ENCODE measurements at places on chromosomes 16 and 17. TPM values are rescaled to one million over a fixed set of nuclear protein-coding genes. Genes with fewer than 3 reads are reported as not detected.
A peak's percentile ranks its signal among the peaks of the same experiment; 100 is the strongest.

The GLTPD2 gene
- 0.98 TPM for polyA plus RNA-seq

The PITPNM3 gene
- polyA plus RNA-seq = 5.9 TPM

The ZNF75A gene
- 30.2 TPM for polyA plus RNA-seq

GRCh38 chr17:17186551-17187505, 19.3 kb downstream of the PLD6 start:
- DNase-seq = no peak

- no peak for DNase-seq
Observed at GRCh38 chr16:88941913-88942909, 34.8 kb downstream of the CBFA2T3 start.

DNA sequence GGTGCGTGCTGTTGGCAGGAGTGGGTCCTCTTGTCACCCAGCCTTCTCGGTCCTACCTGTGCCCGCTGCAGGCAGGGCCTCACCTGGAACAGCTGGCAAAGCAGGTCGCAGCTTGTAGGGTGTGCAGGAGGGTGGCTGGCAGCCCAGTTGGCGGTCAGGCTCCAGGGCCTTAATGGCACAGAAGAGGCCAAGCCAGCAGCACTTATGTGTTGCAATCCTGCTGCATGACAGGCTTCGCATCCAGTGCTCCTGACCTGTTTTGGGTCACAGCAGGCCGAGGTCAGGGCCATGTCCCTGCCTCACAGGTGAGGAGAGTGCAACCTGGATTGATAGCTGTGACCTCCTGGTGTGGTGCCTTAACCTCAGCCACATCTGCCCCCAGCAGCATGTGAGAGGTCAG, 31.9 kb downstream of the ZC3H18 start:
- DNase-seq = no peak

DNA sequence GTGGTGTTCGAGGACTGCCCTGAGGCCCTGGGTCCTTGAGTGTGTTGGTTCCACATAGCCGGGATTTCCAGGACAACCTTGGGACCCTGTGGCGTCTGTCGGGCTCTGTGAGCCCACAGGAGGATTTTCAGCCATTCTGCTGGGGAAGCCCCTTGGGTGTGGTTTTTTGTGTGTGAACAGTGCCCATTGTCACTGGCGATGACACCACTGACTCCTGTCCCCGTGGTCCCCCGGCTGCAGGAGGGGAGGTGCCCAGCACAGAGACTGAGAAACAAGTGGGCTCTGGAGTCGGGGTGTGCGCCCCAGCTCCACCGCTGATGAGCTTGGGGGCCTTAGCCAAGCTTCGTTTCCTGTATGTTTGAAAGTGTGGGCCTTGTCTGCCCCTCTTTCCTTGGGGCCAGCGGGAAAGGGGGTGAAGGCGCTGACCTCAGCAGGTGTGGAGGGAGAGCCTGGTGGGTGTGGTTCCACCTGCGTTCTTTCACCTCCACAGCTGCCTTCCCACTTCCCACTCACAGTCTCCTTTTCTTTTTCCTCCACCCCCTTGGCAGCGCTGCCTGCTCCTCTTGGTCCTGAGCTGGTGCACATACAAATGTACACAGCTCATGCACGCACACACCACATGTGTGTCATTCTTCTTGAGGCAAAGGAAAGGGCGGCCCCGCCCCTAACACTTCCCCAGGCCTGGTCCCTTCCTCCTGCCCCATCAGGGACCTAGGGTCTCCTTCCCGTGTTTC, 16.1 kb downstream of the MGRN1 start:
- no peak for DNase-seq

DNA sequence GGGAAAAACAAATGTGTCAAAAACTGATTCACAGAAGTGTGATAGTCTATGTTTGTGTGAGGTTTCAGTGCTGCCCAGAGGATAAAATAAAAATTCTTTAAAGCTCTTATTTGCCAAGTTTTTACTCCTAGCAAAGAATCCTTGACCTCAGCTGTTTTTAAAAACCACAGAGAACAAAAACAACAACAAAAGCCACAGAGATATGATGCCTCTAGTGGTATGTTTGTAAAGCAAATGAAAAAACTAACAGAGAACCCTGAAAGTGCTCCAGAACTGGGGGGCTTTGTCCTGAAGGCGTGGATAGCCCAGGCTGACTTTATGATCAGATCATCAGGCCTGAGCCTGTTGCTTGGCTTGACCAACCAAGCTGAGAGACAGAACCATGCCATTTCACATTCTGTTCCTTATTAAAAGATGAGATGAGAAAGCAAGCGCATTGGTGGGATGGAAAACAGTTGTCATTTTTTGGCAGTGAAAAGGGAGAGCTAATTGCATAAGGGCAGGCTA, 411.0 kb downstream of the CPPED1 start:
- DNase-seq = peak; percentile 54

- no peak for DNase-seq
Observed at GRCh38 chr17:80811181-80812105, 180.2 kb upstream of the CHMP6 start.

- peak; percentile 58 for DNase-seq
Observed at GRCh38 chr16:57147381-57148221, 38.2 kb downstream of the PSME3IP1 start.

DNA sequence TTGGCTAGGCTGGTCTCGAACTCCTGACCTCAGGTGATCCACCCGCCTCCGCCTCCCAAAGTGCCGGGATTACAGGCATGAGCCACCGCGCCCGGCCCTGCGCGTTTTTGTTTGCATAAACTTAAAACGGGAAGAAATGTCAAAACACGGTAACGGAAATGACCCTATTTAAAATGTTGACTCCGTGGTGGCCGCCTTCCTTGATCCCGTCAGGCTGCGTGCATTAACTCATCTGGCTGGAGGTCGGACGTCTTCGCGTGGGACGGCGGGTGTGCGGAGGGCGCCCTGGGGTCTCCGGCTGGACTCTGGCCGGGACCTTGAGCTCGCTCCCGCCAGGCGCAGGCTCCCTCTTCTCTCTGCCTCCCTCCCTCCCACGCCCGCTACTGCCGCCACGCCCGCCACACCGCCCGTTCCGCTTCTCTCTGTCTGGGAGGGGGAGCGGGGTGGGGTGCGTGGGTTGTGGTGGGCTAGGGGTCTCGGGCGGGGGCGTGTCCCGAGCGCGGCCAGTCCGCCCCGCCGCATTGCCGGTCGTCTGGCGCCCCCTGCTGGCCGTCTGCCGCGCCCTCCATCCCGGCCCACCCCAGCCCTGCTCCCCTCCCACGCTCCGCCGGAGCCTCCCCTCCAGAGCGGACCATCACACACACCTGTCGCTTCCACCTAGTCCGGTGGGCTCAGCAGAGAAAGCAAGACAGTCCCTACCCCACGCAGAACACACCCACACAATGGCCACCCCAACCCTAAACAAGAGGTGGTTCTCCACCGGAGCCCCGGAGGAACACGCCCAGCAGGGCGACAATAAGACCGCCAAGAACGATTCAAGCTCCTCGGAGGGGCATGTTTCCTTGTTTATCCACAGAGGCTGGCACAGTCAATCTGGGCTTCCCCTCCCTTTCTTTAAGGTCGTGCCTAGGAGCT, 1.2 kb upstream of the CCDC42 start:
- peak; percentile 80 for DNase-seq

- DNase-seq = no peak
Observed at GRCh38 chr17:18190628-18191235, 7.1 kb downstream of the ALKBH5 start.

DNA sequence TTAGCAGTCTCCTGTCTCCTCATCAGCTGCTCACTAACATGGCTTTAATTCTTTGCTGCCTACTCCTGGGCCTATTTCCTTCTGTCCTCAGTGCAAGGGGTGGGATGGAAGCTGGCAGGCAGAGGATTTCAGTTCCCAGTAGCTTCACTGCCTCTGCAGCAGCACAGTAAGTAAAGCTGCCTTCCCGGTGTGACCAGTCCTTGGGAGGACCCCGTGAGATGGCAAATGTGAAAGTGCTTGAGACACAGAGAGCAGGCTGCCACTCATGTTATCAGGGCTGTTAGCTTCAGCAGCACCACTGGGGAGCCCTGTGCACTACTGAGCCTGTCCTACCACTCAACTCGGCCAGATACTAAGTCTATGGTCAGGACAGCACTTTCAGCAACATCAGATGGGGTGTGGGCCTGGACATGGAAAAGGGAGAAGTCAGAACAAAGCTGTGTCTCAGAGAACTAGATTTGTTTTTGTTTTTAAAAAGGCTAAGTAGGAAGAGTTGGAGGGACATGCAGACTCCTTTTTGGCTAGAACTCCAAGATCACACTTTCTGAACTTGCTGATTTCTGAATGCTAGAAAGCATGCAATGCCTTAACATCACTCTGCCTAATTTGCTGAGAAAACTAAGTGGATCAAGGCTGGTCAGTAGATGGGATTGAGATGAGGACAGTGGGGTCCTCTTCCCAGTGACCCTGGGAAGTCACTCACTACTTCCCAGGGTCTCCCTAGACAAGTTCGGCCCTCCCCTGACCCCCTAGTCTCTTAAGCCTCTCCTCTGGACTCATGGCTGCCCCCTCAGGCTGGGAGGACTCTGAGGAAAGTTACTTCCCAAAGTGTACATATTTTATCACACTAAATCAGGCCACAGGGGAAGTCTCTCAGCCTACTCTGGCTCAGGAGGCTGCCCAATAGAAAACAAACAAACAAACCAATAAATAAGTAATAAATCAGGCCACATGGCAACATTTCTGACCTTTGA, 1.1 kb downstream of the ACSF2 start:
- peak; percentile 25 for DNase-seq

Measured in hindlimb muscle (tissue), 1 donor.